ENCODE measurements at places on chromosomes 13 and 19.

- H3K4me1 ChIP-seq, result no peaks in the 10 kb centered on the region
- no peak overlapping the region for H3K27ac ChIP-seq
- no peaks in the 10 kb centered on the region for H3K27me3 ChIP-seq
- no peak for DNase-seq
Observed at GRCh38 chr19:972281-972680, 11.9 kb upstream of the WDR18 start.

- peak; percentile 64 for DNase-seq
- peaks cover 35% of the 10 kb centered on the region for H3K4me1 ChIP-seq
- H3K27ac ChIP-seq, result peak overlapping the region; percentile 91
- peak overlapping the region; percentile 87 for H3K4me3 ChIP-seq
Observed at GRCh38 chr19:4910594-4911281, 1.4 kb downstream of the UHRF1 start.

DNA sequence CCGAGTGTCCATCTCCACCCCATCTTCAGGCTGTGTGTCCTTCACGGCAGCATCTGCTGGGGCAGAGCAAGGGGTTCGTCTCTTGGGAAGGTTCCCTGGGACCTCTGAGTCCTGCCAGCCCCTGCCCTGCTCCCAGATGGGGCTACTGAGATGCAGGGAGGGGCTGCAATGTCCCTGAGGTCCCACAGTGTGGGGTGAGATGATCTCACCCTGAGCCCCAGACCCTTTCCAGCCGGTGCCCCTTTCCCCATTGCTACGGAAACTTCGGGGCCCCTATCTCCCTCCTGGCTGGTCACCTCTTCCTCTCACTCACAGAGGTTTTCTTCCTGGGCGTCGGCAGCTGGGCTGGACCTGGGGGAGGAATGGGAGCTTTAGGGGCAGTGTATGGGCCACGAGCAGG, 5.0 kb downstream of the LILRB2 start:
- no peaks in the 10 kb centered on the region for H3K4me1 ChIP-seq
- H3K27me3 ChIP-seq, result no peaks in the 10 kb centered on the region
- no peak for DNase-seq
- H3K36me3 ChIP-seq, result no peaks in the 10 kb centered on the region

GRCh38 chr19:49161987-49162386, 4.4 kb downstream of the TRPM4 start:
- peaks cover 2% of the 10 kb centered on the region for H3K4me1 ChIP-seq
- H3K27me3 ChIP-seq, result no peaks in the 10 kb centered on the region
- H3K36me3 ChIP-seq, result no peaks in the 10 kb centered on the region
- no peak overlapping the region for H3K27ac ChIP-seq
- peak; percentile 63 for DNase-seq
- H3K4me3 ChIP-seq, result no peak overlapping the region

DNA sequence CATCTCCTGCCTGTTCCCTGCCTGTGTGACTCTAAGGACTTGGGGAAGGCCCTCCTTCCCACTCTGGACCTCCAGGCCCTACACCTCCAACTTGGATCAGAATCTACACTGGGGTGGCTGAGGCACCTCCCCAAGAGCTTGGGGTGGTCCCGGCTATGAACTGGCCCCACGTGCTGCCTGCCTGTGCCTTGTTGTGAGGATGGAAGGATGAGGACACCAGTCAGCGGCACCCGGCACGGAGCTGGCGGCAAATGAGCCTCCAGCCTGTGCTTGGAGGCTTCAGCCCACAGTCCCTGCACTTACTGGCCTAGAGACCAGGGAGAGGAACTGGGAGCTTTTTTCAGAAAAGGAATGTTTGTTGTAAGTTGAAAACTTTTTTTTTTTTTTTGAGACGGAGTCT, 8.5 kb downstream of the AKAP8 start:
- no peaks in the 10 kb centered on the region for H3K4me1 ChIP-seq
- peaks cover 63% of the 10 kb centered on the region for H3K36me3 ChIP-seq
- H3K27ac ChIP-seq, result no peak overlapping the region
- no peak for DNase-seq
- no peak overlapping the region for H3K4me3 ChIP-seq

GRCh38 chr13:49248622-49249002, 887 bp downstream of the CDADC1 start:
- no peaks in the 10 kb centered on the region for H3K4me1 ChIP-seq
- peak overlapping the region; percentile 60 for H3K4me3 ChIP-seq
- no peaks in the 10 kb centered on the region for H3K27me3 ChIP-seq
- no peaks in the 10 kb centered on the region for H3K36me3 ChIP-seq
- peak; percentile 4 for DNase-seq
- peak overlapping the region; percentile 55 for H3K27ac ChIP-seq

- H3K4me1 ChIP-seq, result peaks cover 42% of the 10 kb centered on the region
- H3K4me3 ChIP-seq, result no peak overlapping the region
- no peaks in the 10 kb centered on the region for H3K27me3 ChIP-seq
- DNase-seq, result peak; percentile 99
- peak overlapping the region; percentile 100 for H3K27ac ChIP-seq
Observed at GRCh38 chr13:23674795-23675640, 104.8 kb downstream of the TNFRSF19 start.

GRCh38 chr19:47848823-47849473, 10.1 kb upstream of the TPRX2 start:
- H3K4me1 ChIP-seq, result no peaks in the 10 kb centered on the region
- peaks cover 17% of the 10 kb centered on the region for H3K27me3 ChIP-seq
- no peak overlapping the region for H3K27ac ChIP-seq
- no peaks in the 10 kb centered on the region for H3K36me3 ChIP-seq

DNA sequence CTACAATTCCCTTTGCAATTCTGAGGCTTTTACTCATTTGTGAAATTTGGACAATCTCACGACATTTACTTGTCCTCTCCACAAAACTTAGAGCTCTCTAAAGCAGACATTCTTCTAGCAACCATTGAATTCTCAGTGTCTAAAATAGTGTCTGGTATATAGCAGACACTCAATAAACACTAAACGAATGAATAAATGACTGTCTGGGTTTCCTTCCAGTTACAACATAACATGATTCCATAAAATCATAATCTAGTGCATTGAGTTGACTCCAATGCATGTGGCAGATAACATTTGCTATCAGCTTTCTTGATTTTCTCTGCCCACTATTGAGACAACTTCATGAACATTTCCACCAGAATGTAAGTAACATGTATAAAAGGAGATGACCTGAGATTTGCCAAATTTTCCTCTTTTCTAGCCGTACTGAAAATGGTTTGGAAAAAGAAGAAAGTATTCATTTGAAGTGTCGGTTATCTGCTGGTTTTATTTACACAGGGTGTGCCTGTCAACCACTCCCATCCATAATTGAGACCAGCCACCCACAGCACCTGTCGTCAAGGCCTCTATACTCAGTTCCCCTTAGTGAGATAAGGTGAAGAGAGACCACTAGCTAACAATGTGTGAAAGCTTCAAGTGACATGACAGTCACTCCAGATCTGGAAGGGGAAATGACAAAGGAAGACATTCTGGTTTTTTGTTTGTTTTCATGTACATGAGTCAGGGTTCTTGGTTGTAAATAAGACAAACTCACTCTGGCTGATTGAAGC, 4.8 kb upstream of the SERP2 start:
- H3K27ac ChIP-seq, result no peak overlapping the region
- DNase-seq, result no peak
- H3K36me3 ChIP-seq, result no peaks in the 10 kb centered on the region
- no peak overlapping the region for H3K4me3 ChIP-seq

- H3K36me3 ChIP-seq, result no peaks in the 10 kb centered on the region
- H3K4me3 ChIP-seq, result no peak overlapping the region
- DNase-seq, result peak; percentile 65
- no peak overlapping the region for H3K27ac ChIP-seq
Observed at GRCh38 chr19:56252699-56253422, 19.7 kb upstream of the EDDM13 start.

DNA sequence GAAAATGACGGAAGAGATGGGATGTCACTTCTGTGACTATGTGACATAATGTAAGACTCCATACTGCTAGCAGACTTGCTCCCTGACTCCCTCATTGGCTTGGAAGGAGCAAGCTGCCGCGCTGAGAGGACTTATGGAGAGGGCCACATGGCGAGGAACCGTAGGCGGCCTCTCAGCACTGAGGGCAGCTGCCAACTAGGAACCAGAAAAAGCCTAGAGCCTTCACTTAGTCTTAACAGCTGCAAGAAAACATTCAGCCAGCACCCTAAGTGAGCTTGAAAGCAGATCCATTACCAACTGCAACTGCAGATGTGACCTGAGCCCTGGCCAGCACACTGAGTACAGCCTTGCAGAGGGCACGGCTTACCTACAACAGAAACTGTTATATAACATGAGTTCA, 33.9 kb downstream of the USP12 start:
- peaks cover 12% of the 10 kb centered on the region for H3K4me1 ChIP-seq
- H3K4me3 ChIP-seq, result no peak overlapping the region
- no peaks in the 10 kb centered on the region for H3K27me3 ChIP-seq
- no peak overlapping the region for H3K27ac ChIP-seq
- peaks cover 5% of the 10 kb centered on the region for H3K36me3 ChIP-seq

- H3K27ac ChIP-seq, result peak overlapping the region; percentile 84
- H3K4me1 ChIP-seq, result peaks cover 11% of the 10 kb centered on the region
- 0 out of 2 replicates have a peak, but pooled peaks cover 1% of the 10 kb centered on the region for H3K36me3 ChIP-seq
- no peaks in the 10 kb centered on the region for H3K27me3 ChIP-seq
- peak overlapping the region; percentile 78 for H3K4me3 ChIP-seq
- DNase-seq, result no peak
Observed at GRCh38 chr19:39341129-39341718, 997 bp upstream of the SAMD4B start.

GRCh38 chr13:22081430-22081829, 410.6 kb downstream of the FGF9 start:
- H3K27ac ChIP-seq, result no peak overlapping the region
- peaks cover 4% of the 10 kb centered on the region for H3K27me3 ChIP-seq
- H3K36me3 ChIP-seq, result no peaks in the 10 kb centered on the region
- DNase-seq, result no peak
- peaks cover 3% of the 10 kb centered on the region for H3K4me1 ChIP-seq
- no peak overlapping the region for H3K4me3 ChIP-seq

- peaks cover 5% of the 10 kb centered on the region for H3K4me1 ChIP-seq
- no peak overlapping the region for H3K27ac ChIP-seq
- H3K27me3 ChIP-seq, result peaks cover 19% of the 10 kb centered on the region
- H3K36me3 ChIP-seq, result no peaks in the 10 kb centered on the region
- H3K4me3 ChIP-seq, result no peak overlapping the region
Observed at GRCh38 chr19:48741129-48741999, 954 bp upstream of the RASIP1 start.

DNA sequence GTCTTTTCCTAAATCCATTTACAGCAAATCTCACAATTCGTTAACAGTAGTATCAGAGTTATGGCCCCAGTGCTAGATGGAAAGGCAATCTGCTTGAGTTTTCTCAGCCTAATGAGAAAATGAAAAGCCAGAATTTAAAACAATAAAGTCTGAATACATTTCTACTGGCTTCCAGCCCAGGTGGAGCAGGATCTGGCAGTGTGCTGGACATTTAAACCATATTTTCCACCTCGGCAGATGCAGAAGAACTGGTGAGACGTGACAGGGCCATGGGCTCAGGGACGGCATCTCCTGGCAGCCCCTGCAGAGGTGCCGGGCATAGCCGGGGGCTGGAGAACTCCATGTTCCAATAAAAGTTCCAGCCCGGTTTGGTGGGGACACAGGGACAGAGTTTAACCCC, 7.1 kb downstream of the SMIM7 start:
- H3K4me1 ChIP-seq, result no peaks in the 10 kb centered on the region
- DNase-seq, result no peak
- peaks cover 60% of the 10 kb centered on the region for H3K36me3 ChIP-seq
- H3K4me3 ChIP-seq, result no peak overlapping the region

- no peaks in the 10 kb centered on the region for H3K36me3 ChIP-seq
- H3K4me3 ChIP-seq, result no peak overlapping the region
- H3K27me3 ChIP-seq, result no peaks in the 10 kb centered on the region
- DNase-seq, result no peak
- H3K4me1 ChIP-seq, result no peaks in the 10 kb centered on the region
- H3K27ac ChIP-seq, result no peak overlapping the region
Observed at GRCh38 chr13:108606424-108606823, 23.0 kb upstream of the MYO16 start.

DNA sequence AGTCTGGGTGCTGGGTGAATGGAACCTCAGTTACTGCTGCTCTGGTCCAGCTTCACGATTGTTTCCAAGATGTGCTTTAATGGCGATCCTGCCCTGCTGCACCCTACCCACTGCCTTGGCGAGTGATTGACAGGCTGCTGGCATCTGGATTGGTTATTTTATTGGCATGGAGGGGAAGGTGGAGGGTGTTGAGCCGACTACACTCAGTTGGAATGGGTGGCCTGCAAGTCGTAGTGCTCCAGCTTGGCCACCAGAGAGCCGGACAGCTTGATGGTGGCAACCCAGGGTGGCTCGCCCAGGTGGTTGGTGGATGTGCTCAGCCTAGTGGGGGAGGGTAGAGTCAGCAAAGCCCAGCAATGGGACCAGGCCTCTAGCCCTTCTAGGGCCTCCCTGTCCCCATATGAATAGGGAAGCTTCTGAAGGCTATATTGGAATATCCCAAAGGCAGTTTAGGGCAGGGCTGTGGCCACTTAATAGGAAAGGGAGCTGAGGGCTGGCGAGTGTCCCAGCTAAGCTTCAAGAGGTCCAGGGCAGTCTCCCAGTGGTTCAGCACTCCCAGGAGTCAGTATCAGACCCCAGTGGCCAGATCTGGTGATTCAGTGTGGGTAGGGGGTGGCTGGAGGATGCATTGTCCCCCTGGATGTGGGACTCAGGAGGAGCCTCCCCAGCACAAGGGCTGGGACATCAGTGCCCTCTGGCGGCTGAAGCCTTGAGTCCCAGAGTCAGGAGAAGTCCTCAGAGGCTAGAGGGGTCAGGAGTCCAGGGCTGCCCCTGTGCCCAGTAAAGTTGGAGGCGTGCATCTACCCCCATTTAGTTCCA, 3.4 kb downstream of the GGN start:
- peaks cover 46% of the 10 kb centered on the region for H3K36me3 ChIP-seq
- H3K4me3 ChIP-seq, result no peak overlapping the region
- H3K4me1 ChIP-seq, result no peaks in the 10 kb centered on the region
- DNase-seq, result no peak
- no peaks in the 10 kb centered on the region for H3K27me3 ChIP-seq

DNA sequence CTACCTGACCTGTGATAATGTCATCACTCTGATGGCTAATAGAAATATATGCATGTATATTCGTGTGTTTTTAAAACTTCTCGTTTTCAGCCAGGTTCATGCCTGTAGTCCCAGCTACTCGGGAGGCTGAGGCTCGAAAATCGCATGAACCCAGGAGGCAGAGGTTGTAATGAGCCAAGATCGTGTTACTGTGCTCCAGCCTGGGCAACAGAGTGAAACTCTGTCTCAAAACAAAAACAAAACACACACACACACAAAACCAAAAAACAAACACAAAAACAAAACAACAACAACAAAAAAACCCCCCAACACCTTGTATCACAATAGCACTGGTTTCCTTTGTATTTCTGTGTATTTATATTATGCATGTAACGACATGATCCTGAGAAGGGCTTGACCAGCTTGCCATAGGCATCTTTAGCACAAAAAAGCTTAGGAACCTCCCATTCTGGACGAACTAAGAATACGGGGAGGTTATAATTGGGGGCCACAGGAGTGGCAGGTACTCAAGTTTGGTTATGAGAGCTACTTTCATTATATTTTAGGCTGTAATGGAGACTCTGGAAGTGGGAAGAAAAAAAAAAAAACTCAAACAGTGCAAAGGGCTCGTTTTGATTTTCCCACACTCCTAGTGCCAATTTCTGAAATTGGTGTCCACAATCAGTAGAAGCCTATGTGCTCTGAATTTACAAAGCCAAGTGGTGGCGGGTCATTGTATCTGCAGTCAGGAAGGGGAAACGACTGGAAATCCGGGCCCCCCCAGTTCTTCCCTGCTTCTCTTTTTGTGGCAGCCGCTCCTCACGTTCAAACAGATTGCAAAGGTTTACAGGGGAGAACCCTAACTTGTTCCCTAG, 1.2 kb upstream of the ACP7 start:
- H3K4me3 ChIP-seq, result no peak overlapping the region
- H3K4me1 ChIP-seq, result peaks cover 6% of the 10 kb centered on the region
- H3K36me3 ChIP-seq, result no peaks in the 10 kb centered on the region
- H3K27me3 ChIP-seq, result peaks cover 46% of the 10 kb centered on the region
- no peak overlapping the region for H3K27ac ChIP-seq

Measured in IMR-90 (cell line).